ENCODE measurements at places on chromosomes 3 and 15.

DNA sequence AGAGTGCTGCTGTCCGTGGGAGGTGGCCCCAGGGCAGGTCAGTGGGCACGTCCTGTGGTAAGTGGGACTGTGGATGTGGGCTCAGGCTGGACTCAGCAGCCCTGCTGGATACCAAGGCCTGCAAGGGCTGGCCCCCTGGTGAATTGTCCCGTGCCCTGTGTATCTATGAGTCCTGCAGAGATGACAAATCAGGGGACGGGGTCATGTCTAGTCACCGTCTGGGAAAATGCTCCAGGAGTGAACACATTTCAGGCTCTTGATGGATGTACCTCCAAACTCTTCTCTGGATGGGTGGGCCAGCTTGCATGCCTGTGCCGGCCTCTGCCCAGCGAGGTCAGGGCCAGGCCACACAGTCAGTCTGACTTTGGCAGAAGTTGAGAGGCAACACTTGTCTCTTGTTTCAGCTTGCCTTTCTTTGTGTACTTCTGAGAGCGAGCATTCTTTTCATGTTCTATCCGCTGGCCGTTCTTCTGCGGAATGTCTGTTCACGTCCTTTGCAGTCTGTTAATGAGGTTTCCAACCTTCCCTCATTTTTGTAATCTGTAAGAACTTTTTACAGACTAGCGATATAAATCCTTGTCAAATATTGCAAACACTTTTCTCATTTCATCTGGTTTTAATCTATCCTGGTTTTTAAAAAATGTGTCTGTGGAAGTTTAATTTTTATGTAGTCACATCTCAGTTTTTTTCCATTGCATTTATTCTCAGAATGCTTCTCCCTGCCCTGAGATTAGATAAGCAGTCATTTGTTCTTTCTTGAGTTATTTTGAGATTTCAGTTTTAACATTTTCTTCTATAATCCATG is 11.4 kb upstream of the STAB1 start:
- no peak for DNase-seq

DNA sequence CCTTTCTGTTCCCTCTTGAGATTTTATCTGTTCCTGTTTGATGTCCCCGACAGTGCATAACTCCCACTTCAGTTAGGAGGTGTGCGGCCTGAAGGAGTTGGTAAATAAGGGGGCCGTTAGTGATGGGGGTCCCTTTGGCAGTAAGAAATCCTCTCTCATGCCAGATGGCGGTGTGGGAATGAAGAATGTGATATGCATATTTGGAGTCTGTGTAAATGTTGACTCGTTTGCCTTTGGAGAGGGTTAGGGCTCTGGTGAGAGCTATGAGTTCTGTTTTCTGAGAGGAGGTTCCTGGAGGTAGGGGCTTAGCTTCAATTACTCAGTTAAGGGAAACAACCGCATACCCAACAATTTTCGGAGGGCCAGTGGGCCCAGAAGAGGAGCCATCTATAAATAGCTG is 38.8 kb upstream of the RNF7 start:
- no peak for DNase-seq

GRCh38 chr3:126556637-126557414 is 1.9 kb downstream of the C3orf22 start:
- DNase-seq: no peak

GRCh38 chr15:25693321-25694238 is 169.5 kb downstream of the ATP10A start:
- no peak for DNase-seq
